CD4-positive, alpha-beta memory T cell (primary cell): ENCODE measurements at places on chromosomes 7 and 10. TPM values are rescaled to one million over a fixed set of nuclear protein-coding genes. Genes with fewer than 3 reads are reported as not detected.

- DNase-seq, result no peak
Observed at GRCh38 chr10:103155471-103156085, 37.5 kb downstream of the NT5C2 start.

CYP3A4 gene
- not detected for polyA plus RNA-seq

FAM25A gene
- not detected for polyA plus RNA-seq

GRCh38 chr7:121931149-121931902 lies 58.4 kb downstream of the PTPRZ1 start:
- DNase-seq, result no peak

PLAC9 gene
- polyA plus RNA-seq, result not detected

- DNase-seq, result no peak
Observed at GRCh38 chr7:122132341-122132740, 11.7 kb downstream of the AASS start.

EFCAB10 gene
- polyA plus RNA-seq, result not detected

GRCh38 chr7:585229-585711 lies 65.6 kb upstream of the PDGFA start:
- no peak for DNase-seq

DNA sequence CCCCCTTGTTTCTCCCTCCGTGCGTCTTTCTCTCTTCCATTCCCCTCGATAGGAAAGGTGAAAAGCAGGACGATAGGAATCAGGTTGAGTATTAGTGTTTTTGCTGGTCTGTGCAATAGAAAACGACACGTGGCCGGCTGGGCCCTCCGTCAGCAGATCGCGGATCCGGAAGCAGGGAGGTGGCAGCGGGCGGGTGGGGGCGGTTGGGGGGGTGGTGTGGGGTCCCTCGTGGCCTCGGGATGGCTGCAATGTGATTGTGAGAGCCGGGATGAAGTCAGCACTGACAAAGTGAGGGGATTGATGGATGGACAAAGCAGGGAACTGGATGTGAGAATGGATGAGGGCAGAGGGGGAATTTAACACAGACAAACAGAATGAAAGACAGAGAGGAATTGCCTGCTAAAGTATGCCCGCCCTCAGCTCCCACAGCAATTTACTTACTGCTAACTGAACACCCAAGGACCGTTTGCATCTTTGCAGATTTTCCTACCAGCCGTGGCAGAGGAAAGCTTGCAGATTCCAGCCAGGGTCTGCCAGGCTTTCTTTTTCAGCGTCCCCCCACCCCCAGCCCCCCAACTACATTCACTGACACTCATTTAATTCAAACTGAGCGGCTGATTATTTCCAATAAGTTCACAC lies 280.9 kb downstream of the LRMDA start:
- no peak for DNase-seq

DNA sequence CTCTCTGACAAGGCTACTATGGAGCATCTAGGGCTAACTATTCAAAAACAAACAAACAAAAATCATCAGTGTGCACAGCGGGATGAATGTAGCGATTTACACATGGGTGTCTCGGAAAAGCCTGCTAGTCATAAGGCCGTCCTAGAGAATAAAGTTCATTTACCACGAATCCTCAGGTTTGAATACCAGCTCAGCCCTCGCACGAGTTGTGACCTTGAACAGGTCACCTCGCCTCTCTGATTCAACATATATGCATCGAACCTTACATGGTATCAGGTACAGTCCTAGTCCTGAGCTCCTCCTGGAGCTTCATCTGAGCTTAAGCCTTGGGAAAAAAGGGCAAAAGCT lies 572 bp downstream of the ATP5MF start:
- DNase-seq, result no peak

IFIT1B gene
- not detected for polyA plus RNA-seq

DNA sequence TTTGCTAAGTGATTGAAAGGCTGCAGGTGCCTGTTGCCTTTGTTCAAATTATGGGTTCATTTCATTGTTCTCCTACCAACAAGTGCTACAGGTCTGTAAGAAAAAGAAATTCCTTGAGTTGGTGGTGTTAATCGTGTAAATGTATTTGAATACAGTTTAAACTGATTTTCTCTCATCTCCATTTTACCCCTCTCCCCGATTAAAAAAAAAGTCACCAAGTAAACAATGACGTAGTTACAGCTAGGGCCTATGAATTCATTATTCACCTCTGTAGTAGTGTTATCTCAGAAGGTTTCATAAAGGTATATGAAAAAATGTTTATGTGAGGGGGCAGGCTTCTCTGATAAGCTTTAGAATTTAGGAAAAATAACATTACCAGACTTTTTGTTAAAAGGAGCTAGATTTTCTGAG lies 1.1 kb downstream of the REEP3 start:
- DNase-seq, result peak; percentile 51

GPR85 gene
- polyA plus RNA-seq, result not detected

KIAA1217 gene
- not detected for polyA plus RNA-seq

GRCh38 chr7:2818653-2819052 lies 25.5 kb downstream of the GNA12 start:
- DNase-seq, result no peak

ETV1 gene
- not detected for polyA plus RNA-seq

GRCh38 chr10:27529010-27529783 lies 25.1 kb downstream of the RAB18 start:
- no peak for DNase-seq

- no peak for DNase-seq
Observed at GRCh38 chr7:41148521-41148951, 554.4 kb downstream of the INHBA start.

DNA sequence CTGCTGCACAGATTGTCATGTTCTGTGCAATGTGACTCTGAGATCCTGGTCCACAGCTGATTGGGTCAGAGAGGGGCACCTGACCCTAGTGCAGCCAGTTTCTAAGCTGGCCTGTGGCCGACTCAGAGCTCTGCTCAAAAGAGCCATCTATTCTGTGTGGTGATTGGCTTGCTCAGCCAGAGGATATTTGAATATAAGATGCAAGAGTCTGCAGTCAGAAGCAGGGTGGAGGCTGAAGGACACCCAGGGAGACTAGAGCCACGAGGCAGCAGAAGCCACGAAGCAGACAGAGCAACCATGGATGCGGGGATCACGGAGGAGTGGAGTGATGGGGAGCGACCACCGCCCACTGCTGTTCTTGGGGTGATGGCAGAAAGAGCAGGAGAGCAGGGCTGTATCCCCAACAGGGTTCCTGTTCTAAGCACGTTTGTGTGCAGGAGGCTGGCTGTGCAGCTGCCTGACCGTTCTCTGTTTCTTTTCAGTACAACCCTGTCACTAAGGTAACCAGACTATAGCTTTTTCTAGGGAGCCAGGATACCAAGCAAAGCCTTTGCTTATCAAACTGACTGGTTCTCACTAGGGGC lies 19.5 kb upstream of the RHEB start:
- DNase-seq, result no peak

GRCh38 chr7:209906-210305 lies 17.5 kb downstream of the FAM20C start:
- no peak for DNase-seq

GRCh38 chr10:78914502-78915189 lies 154.1 kb upstream of the ZMIZ1 start:
- no peak for DNase-seq

GRCh38 chr7:76395965-76396726 lies 13.4 kb downstream of the SSC4D start:
- no peak for DNase-seq

DNA sequence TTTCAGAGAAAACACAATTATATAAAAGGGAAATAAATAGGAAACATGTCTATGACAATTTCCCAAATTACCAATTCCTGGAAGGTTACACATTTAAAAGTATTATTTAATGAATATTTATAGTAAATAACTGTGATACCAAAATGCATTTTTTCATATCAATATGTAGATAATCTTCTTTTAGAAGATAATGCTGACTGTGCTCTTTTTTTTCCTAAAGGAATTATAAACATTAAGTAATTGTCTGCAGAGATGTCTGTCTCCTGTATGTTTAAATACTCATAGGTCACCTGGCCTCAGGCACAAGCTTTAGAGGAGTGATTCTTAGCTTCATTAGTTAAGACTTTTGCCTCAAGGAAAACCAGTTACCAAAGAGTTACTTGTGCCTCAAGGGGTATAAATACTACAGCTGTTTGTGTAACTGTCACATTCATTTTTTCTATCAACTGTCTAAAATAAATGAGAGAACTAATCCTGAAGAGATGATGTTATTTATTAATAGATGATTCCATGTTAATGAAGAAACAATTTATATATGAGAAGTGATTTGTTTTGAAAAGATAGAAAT lies 77.1 kb downstream of the DNAJC1 start:
- DNase-seq, result no peak

DNA sequence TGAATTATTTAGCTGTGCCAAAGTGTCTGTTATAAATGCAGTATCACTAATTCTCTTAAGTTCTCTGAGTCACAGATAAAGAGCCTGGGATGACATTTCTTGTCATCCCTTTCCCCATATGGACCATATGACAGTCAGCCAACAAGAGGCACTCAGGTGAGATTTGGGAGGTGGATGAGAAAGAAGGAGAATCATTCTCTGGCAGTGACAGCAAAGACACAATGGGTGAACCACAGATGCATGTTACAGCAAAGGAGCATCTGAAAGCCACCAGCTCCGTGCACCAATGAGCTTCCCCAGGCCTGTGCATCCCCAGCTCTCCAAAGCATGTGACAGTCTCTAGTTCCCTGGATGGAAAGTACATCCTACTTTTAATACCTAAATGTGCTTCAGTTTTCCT lies 10.8 kb downstream of the GIMAP6 start:
- no peak for DNase-seq

DNA sequence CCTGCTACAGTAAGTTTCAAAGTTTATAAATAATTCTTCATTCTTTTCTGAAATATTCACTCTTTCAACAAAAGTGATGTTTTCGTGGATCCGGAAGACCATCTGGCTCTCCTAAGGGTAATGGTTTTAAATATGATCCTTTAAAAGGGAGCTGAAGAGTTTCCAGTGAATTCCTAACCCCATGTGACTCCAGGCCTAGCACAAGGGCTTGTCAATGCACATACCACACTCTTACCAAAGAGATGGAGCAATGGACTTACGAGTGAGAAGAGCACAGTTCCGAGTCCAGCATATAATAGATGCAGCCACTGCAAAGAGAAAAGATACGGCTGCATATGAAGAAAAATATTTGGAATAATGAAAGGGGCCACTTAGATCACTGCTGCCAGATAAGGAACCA lies 32.1 kb upstream of the GATAD1 start:
- no peak for DNase-seq

DNA sequence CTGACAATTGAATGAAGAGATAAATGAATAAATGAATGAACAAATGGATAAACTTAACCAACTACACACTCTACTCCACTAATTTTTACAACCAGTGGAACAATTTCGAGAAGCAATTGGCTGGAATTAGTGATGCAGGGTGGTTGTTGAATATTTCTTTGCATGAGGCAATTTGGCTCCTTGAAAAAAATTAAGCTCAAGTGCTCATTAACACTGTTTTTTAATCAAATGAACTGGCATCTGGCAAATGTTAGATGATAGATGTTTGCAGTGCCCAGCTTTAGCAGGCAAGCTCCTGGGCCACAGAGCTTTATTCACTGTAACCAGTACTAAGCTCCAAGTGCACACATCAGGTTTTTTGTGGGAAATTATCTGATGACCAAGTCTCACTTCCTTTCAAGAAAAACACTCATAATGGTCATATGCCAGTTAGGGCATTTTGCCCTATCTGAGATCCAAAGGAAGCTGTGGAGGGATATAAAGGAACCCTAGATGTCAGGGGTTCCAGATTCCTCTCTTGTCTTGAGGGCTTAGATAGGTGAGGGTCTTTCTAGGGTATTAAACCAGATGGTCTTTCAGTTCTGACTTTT lies 16.4 kb upstream of the ADD3 start:
- DNase-seq, result no peak

- DNase-seq, result no peak
Observed at GRCh38 chr10:119511828-119512515, 30.5 kb downstream of the RGS10 start.

BCCIP gene
- polyA plus RNA-seq, result 80.4 TPM

DNA sequence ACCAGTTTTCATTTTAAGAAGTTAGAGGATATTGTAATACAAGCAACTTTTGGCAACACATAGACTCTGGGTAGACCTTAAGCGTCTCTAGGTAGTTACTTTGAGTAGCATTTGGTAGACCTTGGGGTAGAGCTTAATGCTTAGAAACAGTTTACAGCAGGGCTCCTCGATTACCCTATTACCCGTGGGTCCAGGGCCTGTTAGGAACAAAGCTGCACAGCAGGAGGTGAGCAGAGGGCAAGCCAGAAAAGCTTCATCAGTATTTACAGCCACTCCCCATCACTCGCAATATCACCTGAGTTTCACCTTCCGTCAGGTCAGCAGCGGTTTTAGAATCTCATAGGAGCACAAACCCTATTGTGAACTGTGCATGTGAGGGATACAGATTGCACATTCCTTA lies 173.5 kb downstream of the TSPAN12 start:
- DNase-seq, result no peak

DNA sequence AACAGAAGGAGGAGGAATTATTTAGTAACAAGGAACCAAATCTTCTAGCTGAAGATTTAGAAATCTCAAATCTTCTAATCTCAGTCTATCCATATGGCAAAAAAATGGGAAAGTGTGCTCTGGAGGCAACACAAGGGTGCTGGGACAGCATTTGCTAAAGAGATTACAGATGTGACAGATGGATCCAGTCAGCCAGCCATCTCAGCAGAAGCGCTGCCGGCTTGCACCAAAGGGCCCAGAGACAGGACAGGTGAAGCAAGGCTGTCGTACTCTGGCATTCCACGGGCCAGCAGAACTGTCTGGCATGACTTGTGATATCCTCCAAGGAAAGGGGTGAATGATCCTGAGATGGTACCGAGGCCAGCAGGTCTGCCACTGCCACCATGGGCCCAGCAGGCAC lies 45.7 kb upstream of the GJD4 start:
- DNase-seq, result no peak

GRCh38 chr7:26334166-26334859 lies 42.7 kb downstream of the SNX10 start:
- no peak for DNase-seq

GRCh38 chr7:116733924-116734580 lies 62.1 kb downstream of the MET start:
- DNase-seq, result no peak

GRCh38 chr7:67518580-67518979 lies 521.9 kb downstream of the TYW1 start:
- no peak for DNase-seq

- DNase-seq, result peak; percentile 8
Observed at GRCh38 chr7:146090023-146090645, 26.5 kb upstream of the CNTNAP2 start.

TUBB8 gene
- not detected for polyA plus RNA-seq

GRCh38 chr10:103849880-103850571 lies 5.3 kb downstream of the SH3PXD2A start:
- no peak for DNase-seq

LIPK gene
- polyA plus RNA-seq, result not detected

NPFFR1 gene
- not detected for polyA plus RNA-seq

SPDYE9 gene
- polyA plus RNA-seq, result not detected
